Activated T-cell treated with anti-CD3 and anti-CD28 coated beads for 24 hours (primary cell): ENCODE measurements at places on chromosomes 1 and 21.

DNA sequence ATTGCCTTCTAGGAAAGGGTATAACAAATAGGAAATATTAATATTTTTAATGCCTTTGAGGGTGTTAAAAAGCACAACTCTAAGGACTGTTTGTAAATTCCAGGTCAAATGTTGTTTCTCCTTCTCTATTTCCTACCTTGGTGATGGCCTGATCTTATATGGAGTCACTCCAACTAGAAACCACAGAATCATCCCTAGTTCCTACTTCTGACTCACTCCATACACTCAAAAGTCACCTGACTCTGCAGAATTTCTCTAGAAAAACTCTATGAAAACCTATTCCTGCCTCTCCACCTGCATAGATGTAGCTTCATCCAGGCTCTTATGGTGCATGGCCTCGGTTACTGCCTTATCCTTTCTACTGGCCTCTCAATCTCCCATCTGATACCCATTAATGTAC lies 14.5 kb downstream of the RGS4 start:
- DNase-seq = no peak

- no peak for DNase-seq
Observed at GRCh38 chr1:21902026-21903012, 34.8 kb downstream of the HSPG2 start.

DNA sequence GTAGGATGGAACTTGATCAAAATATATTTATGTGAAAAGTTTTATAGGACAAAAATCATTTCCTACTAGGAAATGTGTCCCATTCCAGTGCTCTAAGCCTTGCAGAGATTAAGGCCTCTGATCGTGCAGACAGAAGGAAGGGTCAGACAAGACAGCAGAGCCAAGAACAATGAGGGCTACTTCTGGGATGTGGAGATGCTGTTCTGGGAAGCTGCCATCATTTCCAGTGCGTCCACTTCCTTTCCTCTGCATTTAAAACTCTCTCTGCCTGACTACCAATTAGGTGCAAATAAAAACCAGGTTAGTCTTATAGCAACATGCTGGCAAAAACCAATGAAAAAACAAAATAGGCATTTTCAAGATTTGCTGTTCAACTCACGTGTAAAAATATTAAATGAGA lies 36.1 kb downstream of the BEND5 start:
- DNase-seq = no peak

GRCh38 chr1:116569776-116570357 lies 959 bp downstream of the CD58 start:
- DNase-seq = no peak

GRCh38 chr1:40676501-40676900 lies 11.0 kb upstream of the RIMS3 start:
- no peak for DNase-seq

- DNase-seq = no peak
Observed at GRCh38 chr1:236865818-236866155, 70.7 kb downstream of the MTR start.

DNA sequence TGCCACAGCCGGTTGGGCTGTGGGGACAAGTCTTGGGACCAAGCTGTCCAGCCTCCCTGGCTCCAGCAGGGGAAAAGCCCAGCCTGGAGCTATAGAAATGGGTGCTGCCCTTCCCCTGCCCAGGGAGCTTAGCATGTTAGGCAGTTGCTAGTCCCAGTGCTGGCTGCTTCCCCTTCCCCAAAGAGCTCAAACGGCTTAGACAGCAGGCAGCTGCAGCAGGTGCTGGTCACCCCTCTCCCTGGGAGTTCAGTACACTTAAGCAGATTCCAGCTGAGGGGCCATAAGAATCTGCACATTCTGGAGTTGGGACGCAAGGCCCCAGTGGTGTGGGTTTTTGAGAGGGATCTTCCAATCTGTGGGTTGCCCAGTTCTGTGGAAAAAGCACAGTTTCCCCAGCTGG lies 11.1 kb upstream of the REG4 start:
- no peak for DNase-seq

GRCh38 chr21:41674402-41674801 lies 92.5 kb downstream of the RIPK4 start:
- no peak for DNase-seq

DNA sequence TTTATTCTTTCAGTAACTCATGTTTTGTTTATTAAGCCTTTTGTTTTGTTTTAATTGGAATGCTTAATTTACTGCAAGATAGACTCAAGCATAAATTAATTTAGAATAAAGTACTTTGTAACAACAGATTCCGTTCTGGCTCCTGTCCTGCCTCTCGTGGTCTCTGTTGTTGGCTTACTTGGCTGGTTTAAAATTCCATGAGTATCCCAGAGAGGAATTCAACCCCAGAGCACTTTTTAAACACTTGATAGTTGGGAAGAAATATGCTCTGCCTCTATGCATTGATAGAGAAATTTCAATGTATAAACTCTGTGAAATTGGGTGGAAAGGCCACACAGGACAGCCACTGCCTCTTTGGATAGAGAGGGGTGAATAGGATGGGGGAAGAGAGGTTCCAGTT lies 89.7 kb downstream of the ATP5PO start:
- no peak for DNase-seq

DNA sequence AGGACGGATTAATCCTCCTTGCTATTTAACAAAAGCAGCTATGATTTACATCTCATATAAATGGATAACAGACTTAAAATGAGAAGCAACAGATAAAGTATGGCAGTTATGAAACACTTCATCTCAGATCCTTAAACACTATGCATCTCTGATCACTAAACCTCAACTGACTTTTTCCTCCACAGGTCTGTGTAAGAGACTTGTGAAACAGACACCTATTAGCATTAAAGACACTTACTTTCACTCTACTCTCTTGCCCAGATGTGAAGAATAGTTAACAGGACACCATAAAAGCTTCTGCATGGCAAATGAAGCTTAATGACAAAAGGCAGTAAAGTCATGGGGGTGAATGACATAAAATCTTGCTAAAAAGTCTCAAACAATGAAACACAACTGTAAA lies 6.2 kb downstream of the LIN9 start:
- no peak for DNase-seq

- no peak for DNase-seq
Observed at GRCh38 chr1:6200188-6200809, 904 bp upstream of the RPL22 start.

- DNase-seq = peak; percentile 44
Observed at GRCh38 chr1:111507411-111508201, 4.2 kb upstream of the ADORA3 start.

DNA sequence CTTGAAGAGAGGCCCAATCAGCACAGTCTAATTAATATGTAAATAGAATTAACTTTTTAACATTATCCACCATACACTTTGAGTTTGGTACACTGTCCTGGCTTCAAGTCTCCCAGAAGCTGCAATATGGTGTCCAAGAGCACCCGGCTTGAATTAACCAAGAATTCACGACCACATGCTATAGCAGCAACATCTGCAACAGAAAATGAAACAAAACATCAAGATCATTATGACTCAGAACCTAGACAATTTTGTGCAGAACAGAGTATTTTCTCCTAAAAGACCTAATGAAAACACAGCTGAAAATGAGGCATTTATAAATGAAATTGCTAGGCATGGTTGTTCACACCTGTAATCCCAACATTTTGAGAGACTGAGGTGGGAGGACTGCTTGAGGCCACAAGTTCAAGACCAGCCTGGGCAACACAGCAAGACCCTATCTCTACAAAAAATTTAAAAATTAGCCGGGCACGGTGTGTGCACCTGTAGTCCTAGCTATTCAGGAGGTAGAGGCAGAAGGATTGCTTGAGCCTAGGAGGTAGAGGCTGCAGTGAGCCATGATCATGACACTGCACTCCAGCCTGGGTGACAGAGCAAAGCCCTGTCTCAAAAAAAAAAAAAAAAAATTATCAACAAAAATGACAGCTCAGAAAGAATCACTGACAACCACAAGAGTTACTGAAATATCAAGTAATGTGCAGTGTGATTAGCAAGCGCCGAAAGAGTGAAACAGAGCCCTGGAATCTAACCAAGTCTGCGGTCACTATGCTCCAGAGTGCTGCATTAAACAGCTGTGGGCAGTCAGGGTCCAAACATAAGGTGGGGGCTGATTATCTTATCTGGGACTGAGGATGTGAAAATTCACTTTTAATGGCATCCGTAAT lies 45.3 kb downstream of the HSF2BP start:
- no peak for DNase-seq

DNA sequence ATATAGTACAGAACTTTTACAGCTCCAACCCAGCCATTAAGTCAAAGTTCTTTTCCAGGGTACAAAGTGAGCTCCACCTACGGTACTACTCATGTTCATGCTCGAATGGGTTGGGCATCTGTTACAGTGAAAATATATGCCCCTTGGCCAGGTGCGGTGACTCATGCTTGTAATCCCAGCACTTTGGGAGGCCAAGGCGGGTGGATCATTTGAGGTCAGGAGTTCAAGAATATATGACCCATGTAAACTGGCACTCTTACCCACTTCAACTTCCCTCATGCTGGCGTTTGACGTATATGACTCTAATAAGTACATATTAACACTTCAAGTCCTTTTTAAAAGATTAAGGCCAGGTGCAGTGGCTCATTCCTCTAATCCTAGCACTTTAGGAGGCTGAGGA lies 71.3 kb upstream of the PKN2 start:
- DNase-seq = no peak

DNA sequence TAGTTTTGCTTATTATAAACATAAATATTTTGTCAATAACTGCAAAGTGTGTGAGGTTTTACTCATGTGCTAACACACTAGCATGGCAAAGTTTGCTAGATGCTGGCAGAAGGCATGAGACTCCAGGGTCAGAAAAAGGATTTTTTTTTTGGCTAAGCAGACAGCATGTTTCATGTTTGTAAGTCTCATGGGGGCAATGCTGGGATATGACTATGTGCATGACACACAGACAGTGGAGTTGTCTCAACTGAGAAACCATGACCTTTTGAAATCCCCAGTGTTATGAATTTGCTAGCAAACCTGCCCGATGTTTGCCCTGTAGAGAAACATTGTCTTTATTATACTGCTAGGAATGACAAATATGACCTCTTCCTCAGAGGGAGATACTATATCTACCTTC lies 448.2 kb downstream of the BRINP3 start:
- DNase-seq = no peak

GRCh38 chr1:112564081-112564480 lies 54.9 kb downstream of the ST7L start:
- DNase-seq = no peak

DNA sequence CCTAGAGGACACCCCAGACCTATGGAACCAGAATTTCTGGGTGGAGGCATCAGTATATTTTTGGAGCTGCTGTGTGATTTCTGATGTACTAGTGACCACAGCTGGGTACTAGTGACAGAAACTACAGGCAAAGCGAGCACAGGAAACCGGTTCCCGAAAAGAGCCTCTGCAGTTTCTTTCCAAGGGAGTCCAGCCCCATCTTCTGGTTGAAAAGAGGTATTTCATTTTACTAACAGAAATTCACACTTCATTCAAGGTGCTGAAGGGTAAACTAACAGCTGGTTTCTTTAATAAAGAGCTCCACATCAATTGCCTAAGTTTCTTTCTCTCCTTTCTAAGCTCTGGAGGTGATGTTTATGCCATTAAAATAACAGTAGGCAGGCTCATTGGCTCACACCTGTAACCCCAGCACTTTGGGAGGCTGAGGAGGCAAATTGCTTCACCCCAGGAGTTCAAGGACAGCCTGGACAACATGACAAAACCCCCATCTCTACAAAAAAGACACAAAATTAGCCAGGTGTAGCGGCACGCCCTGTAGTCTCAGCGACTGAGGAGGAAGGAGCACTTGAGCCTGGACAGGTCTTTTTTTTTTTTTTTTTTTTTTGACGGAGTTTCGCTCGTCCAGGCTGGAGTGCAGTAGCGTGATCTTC lies 22.0 kb downstream of the THAP3 start:
- DNase-seq = no peak

DNA sequence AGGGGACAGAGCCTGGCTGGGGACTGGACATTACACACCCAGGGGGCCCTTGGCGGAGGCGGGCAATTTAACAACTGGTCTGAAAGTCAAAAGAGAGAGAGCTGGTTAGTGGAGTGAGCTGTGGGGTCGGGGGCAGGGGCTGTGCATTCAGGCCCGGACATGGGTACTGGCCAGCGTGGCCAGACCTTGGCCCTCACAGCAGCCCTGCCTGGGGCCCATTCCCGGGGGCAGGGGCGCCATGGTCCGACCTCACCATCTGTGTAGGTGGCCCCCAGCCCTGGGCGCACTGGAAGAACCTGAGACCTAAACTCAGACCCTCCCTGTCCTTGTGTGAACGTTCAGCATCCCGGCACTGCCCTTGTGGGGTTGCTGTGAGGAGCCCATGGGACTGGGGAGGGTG lies 5.0 kb downstream of the CLDN19 start:
- DNase-seq = no peak

DNA sequence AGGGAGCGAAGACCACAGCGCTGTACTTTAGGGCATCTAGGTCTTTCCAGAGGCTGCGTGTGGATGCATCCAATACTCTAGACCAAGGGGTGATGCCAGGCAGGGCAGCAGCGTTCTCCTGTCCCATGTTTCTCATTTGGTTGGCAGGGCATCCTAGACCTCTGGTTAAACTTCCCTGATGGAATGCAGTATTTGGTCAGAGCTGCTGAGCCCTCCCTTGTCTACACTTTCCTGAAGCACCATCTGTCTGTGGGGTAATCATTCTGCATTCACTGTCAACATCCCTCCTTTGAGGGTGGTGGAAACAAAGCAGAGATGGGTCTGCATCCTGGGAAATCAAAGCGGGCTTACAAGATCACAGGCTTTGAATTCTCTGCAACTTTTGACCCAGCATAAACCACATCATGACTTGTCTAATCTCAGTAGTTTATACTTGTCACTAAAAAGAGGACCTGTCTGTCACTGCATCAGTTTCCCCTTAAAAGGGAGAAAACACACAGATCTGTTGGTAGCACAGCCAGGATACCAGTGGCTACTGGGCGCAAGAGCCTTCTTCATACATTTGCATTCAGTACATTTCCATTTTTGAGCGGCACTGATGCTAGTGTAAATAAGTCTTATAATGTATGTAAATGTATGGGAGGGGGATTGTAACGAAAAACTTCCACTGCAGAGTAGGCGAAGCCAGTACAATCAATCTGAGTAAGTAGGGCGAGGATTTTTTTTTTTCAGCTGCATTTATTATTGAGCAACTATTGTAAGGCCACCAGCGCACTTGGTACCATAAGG lies 106.3 kb downstream of the GALNT2 start:
- DNase-seq = no peak

- DNase-seq = no peak
Observed at GRCh38 chr1:209305221-209305954, 278.1 kb upstream of the CAMK1G start.

GRCh38 chr1:114368560-114369255 lies 142.3 kb downstream of the TRIM33 start:
- no peak for DNase-seq
